Myometrial cell (primary cell): ENCODE measurements at places on chromosomes 6 and 20. TPM values are rescaled to one million over a fixed set of nuclear protein-coding genes. Genes with fewer than 3 reads are reported as not detected.

LGSN gene
- total RNA-seq = not detected in 2 replicates

LPA gene
- total RNA-seq = not detected in 2 replicates

IP6K3 gene
- 2.7 and 4.3 TPM in 2 replicates for total RNA-seq

DEF6 gene
- 4.6 and 6.0 TPM in 2 replicates for total RNA-seq

TMEM151B gene
- total RNA-seq = under 0.01 TPM in 1 of 2 replicates, not detected in the other

ASIP gene
- not detected in 2 replicates for total RNA-seq

HLA-DQA1 gene
- total RNA-seq = not detected in 2 replicates

B3GAT2 gene
- total RNA-seq = under 0.01 and 0.29 TPM in 2 replicates

LY6G6F gene
- total RNA-seq = not detected in 2 replicates

TOX2 gene
- 15.8 and 24.8 TPM in 2 replicates for total RNA-seq

TBXT gene
- total RNA-seq = not detected in 2 replicates

FAM209B gene
- 3.7 TPM in 1 of 2 replicates, not detected in the other for total RNA-seq

BPIFB6 gene
- not detected in 2 replicates for total RNA-seq

C6orf141 gene
- total RNA-seq = 7.5 and 7.6 TPM in 2 replicates

CTNNBL1 gene
- total RNA-seq = 29.1 and 40.1 TPM in 2 replicates

CNPY3 gene
- 30.0 and 46.1 TPM in 2 replicates for total RNA-seq

ALDH8A1 gene
- 1.6 TPM in 1 of 2 replicates, not detected in the other for total RNA-seq

ENPP1 gene
- total RNA-seq = 5.5 and 6.7 TPM in 2 replicates
